IPS DF 19.7 (cell line): ENCODE measurements at places on chromosomes 3 and 15.

DNA sequence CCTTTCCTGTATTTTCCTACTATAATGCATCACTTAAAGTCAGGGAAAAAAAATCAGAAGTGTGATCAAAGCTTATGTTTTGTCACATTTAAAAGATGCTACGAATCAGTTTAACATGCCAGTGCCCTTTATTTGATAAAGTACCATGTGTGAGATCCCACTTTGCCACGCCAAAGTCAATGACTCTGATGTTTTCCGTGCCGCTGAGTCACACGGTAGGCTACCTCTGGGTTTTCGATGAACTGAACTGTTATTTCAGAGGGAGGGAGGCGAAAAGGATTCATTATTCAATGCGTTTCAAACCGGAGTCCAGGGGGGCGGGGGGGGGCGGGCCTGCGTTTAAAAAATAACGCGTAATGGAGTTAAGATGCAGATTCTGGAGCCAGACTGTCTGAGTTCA lies 203.0 kb downstream of the ABHD5 start:
- DNase-seq = no peak

GRCh38 chr15:37001417-37001816 lies 98.9 kb downstream of the MEIS2 start:
- no peak for DNase-seq

DNA sequence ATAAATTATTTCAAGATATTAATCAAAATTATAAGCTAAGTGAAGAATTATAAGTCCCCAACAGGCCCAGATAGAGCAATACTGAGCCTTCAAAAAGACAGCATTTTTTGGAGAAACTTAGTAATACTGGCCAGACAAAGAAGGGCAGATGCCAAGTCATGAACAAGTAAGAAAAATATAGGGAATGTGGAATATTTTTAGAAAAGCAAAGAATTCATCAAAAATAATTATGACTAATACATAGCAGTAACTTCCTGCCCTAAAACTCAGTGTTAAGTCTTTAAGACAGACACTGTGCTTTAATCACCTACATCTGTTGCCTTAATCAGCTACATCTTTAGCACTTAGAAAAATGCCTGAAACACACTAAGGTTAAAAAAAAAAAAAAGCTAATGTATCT lies 31.2 kb downstream of the DPH6 start:
- no peak for DNase-seq

GRCh38 chr15:29263289-29263688 lies 6.3 kb downstream of the NSMCE3 start:
- DNase-seq = no peak

DNA sequence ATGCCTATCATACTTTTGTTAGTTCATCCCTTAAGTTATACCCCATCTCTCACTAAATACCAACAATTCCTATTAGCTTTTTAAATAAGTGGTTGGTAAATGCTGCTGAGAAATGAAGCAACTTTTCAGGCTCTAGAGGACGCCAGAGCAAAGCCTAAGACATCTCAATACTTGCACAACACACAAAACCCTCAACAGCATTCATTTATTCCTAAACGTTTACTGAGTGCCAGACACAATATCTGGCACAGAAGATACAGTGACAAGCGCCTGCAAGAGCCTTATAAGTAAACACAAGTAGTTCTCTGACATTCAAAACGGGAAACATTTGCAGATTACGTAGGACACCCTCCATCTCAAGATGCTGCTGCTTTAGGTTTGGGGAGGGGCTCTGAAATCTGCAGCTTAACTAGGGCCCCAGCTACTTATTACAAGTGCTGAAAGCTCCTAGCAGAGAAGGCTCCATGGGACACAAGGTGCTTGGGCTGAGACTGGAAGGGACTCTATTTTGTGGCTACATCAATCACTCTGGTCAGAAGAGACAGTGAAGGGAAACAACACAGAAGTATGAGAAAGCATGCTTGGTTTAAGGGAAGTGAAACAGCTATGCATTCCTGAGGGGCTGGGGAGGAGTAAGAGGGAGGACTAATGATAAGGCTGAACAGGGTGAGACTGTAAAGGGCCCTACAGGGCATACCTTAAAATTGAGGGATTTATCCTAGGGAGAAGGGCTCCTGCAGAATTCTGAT lies 311.3 kb downstream of the PLCL2 start:
- no peak for DNase-seq

GRCh38 chr15:73046073-73046472 lies 6.2 kb upstream of the NEO1 start:
- no peak for DNase-seq

DNA sequence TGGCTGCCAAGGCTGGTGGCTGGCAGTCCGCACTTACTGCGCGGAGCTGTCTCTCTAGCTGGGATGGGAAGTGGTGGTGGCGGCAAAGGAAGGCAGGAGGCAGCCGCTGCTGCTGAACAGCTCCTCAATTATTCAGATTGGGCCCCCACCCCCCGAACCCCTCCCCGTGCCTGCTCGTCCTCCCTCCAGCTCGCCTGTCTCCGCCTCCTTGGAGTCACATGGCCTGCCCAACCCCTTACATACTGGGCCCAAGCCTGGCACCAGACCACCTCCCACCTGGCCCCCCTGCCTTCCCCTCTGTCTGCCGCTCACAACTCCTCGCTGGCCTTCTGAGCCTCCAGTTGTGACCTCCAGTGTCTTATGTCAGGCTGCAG lies at the start of gene SLC7A14:
Gene SLC7A14, minus strand, starts transcription at position 139 of the 374 bp plus-strand sequence. CDS start 59,139 bp downstream, outside the sequence.
- peak; percentile 25 for DNase-seq

GRCh38 chr3:51937611-51938450 lies 3.9 kb downstream of the RRP9 start:
- no peak for DNase-seq

DNA sequence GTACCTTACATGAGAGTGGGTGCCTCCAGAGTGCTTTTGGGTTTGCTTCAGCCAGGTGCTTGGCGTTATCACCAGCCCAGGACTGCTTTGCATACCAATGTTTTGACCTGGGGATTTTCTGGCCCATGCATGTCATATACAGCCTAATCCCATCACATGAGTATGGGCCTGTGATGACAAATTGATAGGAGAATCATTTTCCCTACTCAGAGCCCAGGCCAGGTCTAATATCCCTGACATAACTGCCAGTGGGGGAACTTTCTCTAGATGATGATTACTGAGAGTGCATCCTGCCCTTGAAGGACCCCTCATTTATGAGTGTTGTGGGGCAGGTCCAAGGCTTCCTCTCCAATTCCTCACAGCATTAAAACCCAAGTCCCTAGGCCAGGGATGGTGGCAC lies 197.5 kb upstream of the LYSMD4 start:
- DNase-seq = no peak

DNA sequence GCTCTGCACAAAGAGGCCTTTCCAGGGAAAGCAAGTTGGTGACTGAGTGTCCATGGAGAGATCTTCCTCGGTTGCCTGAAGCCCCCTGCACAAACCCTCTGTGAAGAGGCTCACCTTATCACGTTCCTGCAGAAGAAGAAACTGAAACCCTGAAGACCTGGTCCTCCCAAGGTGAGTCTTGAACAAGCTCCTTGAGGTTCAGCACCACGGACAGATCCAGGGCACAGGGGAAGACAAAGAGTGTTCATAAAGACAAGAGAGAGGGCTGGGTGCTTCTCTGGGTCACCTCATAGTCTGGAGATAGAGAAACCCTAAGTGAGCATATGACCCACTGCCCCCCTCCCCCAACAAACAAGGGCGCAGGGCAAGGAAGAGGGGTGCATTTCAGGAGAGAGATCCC lies 21.7 kb upstream of the TBC1D21 start:
- peak; percentile 48 for DNase-seq

- no peak for DNase-seq
Observed at GRCh38 chr15:51793521-51794305, 35.7 kb upstream of the TMOD3 start.

DNA sequence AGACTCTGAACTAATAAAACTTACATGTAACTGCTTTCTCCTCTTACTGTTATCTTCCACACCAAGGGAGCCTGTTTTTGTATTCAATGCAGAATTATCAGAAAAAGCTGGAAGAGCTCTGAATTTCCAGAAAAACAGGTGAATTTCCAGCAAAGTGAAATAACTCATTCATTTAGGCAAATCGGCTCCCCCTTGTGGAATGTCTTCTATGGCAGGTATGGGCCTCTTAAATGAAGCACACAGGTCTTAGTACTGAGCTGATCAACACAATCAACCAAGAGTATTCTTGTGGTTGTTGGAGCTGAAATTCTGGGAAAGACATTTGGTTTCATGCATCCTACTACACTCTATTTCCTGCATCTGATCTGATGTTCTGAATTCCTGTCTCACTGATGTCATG lies 31.0 kb upstream of the PTPRG start:
- no peak for DNase-seq

GRCh38 chr3:117191245-117191644 lies 481.7 kb downstream of the TUSC7 start:
- DNase-seq = no peak

DNA sequence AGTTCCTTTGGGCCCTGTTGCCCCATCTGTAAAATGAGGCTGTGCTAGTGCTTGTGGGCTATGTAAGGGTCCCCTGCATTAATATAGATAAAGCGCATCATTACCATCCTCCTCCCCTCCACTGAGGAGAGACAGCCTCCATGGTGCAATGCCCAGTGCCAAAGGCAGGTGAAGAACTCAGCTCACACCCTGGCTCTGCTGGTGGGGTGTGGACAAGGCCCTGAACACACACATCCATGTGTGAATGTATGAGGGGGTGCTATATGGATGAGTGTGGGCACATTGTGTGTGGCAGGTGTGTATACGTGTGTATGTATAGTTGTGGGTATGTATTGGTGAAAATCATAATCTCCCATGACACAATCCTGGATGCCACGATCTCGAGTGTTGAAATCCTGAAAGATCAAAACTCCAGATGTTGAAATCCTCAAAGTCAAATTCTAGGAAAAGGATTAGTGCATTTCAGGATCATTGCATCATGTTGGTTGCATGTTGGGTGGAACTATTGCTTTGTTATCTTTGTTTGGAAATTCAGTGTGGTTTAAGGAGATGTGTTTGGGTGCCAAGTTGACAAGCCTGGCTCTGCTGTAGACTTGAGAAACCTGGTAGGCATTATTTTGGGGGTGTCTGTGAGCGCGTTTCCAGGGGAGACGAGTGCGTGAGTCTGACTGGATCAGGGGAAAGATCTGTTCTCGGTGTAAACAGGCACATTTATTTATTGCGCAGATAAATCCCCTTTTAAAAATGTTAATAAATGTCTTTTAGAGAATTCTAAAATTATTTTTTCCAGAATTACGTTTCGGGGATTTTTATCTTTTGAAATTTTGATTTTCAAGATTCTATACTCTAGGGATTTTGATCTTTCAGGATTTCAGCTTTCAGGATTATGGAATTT lies 42.0 kb upstream of the SEC61A1 start:
- DNase-seq = no peak

DNA sequence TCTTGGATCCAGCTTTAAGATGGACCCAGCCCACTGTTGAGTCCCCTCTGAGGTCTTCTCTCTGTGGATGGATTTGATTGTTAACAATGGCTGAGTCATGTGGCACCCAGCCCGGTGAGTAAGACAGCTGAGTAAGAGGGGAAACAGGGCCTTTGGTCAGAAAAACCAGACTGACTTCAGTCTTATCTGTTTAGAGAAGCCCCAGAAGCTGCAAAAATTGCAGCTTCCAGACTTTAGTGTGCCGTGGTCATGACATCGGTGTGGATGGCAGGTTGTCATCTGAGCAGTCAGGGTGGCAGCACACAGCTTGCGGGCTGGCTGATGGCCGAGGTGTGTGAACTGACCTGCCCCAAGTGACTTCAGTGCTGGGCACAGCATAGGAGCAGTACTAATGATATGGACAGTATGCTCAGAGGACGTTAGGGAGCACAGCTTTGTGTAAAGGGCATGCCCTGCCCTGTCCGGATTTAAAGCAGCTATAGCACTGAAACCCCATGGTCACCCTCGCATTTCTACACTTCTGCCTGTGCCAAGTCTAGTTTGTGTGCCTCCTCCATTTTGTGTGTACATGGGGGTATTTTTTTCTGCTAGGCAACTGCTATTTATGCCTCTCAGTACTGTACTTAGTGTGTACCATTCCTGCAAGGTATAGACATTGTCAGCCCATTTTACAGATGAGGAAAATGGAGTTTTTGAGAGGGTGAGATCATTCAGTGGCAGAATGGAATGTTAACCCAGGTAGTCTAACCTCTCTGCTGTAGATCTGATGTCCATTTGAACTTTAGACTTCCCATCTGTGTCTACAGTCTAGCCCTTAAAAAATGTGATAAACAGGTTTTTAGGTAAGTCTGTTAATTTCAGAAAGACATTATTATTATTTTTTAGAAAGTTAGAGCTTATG lies 44.4 kb downstream of the FLNB start:
- DNase-seq = no peak

DNA sequence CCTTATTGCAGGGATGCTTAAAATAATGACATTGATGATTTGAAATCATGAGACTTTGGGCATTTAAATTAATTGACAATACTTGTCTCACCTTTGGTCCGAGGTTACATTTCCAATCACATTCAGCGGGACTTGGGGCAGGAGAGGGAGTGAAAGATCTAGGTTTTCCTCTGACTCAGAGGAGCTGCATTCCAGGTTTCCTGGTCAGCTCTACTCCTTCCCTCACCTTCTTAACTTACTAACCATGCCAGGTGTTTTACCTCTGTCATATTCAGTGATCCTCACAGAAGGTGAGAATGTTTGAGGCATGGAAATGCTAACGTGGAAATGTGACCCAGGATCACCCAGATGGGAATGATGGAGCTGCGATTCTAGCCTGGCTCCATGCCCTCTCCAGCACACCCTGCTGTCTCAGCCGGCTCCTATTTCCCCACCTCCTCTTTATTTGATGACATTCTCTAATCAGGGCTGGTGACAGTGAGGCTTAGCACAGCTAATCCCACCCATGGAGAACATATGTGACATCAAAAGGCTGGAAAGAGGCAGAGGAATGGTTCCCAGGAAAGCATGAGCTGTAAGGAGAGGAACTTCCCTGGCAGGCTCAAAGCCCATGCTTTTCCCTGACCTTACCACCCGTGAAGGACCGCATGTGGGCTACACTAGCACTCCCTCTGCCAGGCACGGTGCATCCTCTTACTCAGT lies 38.7 kb downstream of the THSD4 start:
- DNase-seq = no peak

- no peak for DNase-seq
Observed at GRCh38 chr3:187913617-187914033, 168.4 kb upstream of the BCL6 start.

DNA sequence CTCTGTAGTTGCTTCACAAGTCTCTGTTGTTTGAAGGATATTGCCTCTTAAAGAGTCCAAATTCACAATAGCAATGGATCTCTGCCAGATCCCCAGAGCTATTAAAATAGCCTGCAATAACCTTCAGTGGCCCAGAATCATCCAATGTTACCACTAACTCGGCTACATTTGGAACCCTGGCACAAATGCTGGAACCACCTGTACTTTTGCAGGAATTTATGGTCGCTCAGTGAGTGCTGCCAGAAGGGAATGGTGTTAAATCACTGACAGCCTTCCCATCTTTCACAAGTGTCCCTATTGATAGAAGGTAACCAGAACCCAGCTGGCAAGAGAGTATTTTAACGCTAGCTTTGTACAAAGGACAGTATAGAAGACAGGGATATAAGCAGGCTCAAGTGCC lies 298.8 kb upstream of the PLSCR5 start:
- DNase-seq = no peak
